ENCODE measurements at places on chromosomes 16 and 17.

DNA sequence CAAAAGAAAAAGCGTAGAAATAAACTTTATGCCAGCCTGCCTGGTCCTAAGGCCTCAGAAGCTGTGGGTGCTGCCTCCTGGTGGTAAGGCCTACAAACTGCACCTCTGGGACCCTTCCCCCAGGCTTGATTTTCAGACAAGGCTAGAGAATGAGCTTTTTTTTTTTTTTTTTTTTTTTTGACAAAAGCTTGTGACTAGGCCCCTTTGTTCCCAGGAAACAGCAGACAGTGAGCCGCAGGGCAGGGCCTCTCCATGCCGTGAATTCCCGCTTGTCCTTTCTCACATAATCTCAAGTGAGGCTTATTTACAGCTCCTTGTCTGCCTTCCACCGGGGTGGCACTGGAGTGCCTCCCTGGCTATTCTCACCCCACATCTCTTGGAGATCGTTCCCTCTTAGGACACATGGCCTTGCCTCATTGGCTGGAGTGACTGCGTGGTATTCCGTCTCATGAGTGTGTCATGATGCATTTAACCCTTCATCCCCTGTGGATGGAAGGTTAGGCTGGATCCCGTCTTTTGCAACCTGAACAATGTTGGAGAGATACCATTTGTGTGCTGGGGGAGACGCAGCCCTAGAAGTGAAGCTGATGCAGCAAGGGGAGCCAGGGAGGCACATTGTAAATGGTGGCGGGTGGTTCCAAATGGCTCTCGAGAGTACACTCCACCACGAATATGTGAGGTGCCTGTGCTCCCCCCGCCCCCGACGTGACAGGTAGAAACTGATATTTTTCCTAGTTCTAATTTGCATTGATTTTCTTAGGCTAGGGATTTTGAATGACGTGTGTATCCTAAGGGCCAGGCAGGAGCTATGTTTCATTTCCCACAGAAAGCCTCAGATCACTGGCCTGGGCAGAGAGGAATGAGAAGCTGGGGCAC, 49.6 kb downstream of the USP22 start:
- peak; percentile 12 for DNase-seq

DNA sequence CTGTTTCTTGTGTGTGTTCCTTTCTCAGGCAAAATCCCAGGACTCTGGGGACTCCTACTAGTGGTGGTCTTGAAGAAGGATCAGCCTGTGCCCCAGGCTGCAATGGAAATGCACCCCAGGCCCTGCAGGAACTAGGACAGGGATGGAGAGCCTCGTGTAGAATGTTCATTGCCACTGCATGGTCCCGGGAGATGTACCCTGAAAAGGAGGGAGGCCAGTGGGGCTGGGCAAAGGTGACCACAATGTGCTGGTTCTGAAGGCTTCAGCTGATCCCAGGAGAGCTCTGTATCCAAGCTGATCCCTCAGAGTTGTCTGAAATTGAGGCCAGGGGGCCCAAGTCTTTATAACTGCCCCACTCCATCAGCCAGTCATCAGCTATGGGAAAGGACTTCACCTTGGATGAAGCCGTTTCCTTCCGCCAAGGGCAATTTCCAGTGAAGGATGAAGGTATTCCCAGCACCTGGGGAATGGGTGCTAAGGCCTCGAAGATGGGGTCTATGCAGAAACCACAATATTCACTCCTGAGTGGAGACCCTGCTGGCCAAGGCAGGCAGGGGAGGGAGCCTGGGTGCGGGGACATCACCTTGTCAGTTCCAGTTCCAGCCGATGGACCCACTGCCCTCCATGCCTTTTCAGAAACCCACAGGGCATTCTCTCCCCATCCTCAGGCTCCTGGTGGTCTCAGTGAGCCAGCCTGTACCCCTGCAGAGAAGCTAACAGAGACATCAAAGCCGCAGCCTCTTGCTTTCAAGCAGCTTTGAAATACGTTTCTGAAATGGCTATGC, 59.9 kb upstream of the CDH5 start:
- no peak for DNase-seq

DNA sequence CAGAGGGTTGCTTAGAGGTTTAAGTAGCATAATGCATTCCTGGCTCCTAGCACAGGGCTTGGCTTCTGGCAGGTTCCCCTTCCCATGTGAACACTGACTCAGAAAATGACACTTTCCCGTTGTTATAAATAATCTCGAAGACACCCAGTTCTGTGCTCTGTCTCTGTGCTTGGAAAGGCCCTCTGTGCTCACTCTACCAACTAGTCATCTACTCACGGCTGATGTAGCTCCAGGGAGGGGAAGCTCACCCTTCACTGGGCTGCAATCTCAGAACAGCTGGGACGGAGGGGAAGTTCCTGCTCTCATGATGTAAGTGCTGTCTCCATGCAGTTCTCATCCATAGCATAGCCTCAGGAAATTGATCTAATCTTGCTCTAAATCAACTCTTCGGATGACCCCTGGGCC, 230.5 kb upstream of the ASIC2 start:
- DNase-seq = no peak

DNA sequence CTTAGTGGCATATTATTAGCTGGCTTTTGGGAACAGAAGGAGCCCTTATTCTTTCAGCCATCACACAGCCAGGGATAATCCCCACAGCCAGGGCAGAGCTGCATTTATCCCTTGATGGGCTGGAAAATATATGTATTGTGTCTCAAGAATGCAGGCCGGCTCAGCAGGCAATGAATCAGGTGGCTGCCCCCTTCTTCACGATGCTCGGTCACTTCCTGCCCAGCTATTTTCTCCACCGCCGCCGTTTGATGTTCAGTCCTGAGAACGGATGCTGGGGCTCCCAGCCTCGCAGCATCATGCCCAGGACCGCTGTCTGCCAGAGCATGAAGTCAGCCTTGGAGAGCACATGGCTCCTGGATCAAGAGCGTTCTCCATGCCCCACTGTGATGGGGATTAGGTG, 4.3 kb upstream of the MYH3 start:
- no peak for DNase-seq

GRCh38 chr17:58873926-58874325, 118.3 kb downstream of the PPM1E start:
- no peak for DNase-seq

- DNase-seq = no peak
Observed at GRCh38 chr16:62966626-62967025, 930.4 kb upstream of the CDH8 start.

DNA sequence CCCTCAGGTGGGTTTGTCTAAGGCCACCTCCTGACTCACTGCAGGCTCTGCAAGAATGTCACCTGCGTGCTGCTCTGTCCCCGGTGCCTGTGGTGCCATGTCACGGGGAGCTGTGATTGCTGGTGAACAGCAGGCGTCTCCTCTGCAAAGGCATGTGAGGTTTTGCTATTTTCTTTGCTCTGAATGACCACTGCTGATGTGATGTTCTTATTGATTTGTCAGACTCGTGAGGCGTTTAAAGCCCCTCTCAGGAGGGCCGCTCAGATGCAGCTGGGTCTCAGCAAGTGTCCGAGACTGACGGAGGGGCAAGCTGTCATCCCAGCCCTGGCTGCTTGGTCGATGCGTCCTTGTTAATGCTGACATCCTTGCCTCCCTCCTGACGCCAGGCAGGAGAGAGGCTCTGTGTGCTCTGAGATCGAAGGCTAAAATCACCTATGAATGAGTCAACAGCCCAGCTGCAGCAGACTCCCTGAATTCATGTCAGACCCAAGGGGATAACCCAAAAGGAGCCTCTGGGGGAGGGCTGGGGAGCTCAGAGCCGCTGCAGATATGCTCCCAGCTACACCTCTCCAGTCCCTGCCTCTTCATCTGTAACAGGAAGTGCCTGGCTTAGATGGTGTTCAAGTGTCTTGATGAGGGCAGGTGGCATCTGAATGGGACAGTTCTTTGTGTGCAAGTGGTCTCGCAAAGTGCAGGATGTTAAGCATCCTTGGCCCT, 11.8 kb upstream of the PEMT start:
- DNase-seq = no peak

GRCh38 chr16:78675312-78675711, 575.9 kb downstream of the WWOX start:
- no peak for DNase-seq

DNA sequence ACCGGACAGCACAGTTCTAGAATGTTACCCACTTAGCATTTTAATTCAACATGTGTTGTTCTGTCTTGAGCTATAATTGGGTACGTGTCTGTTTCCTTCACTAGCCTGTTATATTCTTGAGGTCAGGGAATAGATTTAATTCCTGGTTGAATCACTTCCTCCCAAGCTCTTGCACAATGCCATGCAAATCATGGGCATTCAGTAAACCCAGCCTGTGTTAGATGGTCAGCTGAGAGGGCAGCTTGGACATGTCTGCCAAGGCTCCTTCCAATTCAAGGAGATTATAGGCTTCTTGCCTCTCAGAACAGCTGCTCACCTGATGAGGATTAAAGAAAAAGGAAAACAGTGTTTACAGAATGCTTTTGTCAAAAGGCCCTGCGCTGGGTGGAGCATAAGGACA, 12.6 kb downstream of the C1QTNF1 start:
- no peak for DNase-seq

GRCh38 chr16:88619859-88620815, 18.2 kb upstream of the IL17C start:
- DNase-seq = no peak

DNA sequence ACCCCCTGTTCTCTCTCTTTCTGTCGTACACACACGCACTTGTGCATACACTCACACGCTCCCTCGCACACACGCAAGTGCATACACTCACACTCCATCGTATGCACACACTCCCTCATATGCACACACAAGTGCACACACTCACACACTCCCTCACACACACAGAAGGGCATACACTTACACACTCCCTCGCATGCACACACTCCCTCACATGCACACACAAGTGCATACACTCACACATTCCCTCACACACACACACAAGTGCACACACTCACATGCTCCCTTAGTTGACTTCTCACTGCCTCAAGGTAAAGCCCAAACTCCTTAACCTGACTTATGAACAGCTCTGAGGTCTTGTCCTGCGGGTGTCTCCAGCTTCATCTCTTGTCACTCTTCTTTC, 78.7 kb downstream of the NOG start:
- DNase-seq = no peak

DNA sequence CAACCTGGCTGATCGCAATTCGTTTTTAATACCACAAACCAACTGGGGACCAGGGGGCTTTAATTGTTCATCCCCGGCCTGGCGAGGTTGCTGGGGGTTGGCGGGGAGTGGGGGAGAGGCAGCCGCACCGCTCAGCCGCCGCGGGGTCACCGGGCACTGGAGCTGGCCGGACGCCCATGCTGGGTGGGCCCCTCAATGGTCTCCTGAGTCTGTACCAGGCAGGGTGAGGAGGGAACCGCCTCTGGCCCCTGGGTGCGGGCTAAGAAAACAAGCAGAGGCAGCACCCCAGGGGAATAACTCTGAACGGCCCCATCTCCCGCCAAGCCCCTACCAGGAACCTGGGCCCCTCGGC, 43.9 kb downstream of the ACTG1 start:
- DNase-seq = no peak

DNA sequence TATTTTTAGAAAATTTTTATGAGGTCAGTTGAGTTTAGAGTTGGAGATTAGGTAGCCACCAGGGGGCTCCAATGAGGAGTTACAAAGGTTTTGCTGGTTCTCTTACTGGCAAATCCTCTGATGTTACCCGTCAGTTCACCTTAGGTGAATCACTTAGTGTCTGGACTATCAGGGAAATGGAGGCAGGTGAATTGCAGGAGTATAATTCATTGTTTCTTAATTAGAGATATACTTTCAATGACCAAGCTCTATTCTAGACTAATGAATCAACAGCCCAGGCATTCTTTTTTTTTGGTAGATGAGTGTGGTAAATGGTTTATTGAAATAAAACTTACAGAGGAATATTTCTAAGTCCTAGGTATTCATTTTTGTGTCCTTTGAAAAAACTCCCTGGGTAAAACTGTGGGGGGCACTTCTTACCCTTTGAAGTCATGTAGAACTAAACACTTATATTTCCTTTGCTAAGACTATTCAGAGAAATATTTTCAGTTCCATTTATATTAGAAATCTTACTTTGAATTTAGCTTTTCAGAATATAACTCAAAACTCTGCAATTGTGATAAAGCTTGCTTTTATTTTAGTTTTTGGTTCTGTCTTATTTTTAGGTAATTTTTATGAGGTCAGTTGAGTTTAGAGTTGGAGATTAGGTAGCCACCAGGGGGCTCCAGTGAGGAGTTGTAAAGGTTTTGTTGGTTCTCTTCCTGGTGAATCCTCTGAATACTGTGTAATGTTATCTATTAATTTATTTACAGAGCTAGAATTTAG, 17.7 kb downstream of the PSMD11 start:
- DNase-seq = peak; percentile 54

- DNase-seq = no peak
Observed at GRCh38 chr16:69762814-69763598, 874 bp downstream of the WWP2 start.

DNA sequence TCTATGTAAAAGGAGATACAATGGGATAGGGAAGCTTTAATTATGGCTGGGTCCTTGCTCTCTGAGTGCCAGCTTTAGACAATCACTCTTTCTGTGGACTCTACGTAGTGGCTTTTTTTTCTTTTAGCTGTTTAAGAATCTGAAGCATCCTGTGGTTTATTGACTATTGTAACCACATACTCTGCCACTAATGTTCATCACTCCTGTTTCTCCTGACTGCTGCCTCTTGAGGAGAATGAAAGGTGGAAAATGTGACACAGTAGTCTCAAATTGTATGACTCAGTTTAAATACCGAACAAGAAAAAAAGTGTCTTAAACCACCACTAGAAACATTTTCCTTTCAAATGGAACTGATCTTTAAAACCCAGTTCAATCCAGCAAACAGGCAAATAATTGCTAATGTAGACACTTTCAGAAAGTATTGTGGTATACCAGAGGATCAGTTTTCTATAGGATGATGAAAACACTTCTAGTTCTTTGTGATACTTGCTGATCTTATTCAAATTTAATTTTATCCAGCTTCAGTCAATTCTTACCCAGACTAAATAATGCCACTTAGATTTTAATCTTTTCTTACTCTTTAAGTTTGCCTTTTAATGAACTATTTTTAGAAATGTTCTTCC, 302.7 kb upstream of the PMFBP1 start:
- no peak for DNase-seq

GRCh38 chr17:61460796-61461585, 8.8 kb downstream of the TBX4 start:
- no peak for DNase-seq

DNA sequence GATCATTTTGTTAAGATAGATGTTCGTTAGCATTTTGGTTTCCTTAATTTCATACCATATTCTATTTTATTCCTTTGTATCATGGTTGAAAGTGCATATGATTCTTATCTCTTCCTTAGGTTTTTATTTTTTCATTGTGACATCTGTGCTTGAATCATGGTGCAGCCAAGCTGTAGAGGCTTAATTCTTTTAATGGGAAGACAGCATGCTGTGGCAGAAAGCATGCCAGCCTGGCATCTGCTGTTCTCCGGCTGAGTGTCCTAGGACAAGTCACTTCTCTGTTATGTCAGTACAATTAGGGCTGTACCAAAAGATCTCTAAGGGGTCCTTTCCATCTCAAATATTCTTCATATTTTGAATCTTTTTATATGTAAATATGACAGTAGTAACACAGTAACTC, 68.5 kb upstream of the PMFBP1 start:
- no peak for DNase-seq

- DNase-seq = no peak
Observed at GRCh38 chr17:38725066-38725465, 5.1 kb upstream of the CISD3 start.

Data from stimulated activated CD4-positive, alpha-beta T cell treated with anti-CD3 and anti-CD28 coated beads, Interleukin-1b, Interleukin-23, amount 100 ng/mL, for 1 hour (primary cell).